Stimulated activated CD8-positive, alpha-beta memory T cell treated with anti-CD3 and anti-CD28 coated beads, Interleukin-12 subunit alpha, Interleukin-12 subunit beta, amount 100 ng/mL, for 1 hour (primary cell): ENCODE measurements at places on chromosomes 5 and 9.

DNA sequence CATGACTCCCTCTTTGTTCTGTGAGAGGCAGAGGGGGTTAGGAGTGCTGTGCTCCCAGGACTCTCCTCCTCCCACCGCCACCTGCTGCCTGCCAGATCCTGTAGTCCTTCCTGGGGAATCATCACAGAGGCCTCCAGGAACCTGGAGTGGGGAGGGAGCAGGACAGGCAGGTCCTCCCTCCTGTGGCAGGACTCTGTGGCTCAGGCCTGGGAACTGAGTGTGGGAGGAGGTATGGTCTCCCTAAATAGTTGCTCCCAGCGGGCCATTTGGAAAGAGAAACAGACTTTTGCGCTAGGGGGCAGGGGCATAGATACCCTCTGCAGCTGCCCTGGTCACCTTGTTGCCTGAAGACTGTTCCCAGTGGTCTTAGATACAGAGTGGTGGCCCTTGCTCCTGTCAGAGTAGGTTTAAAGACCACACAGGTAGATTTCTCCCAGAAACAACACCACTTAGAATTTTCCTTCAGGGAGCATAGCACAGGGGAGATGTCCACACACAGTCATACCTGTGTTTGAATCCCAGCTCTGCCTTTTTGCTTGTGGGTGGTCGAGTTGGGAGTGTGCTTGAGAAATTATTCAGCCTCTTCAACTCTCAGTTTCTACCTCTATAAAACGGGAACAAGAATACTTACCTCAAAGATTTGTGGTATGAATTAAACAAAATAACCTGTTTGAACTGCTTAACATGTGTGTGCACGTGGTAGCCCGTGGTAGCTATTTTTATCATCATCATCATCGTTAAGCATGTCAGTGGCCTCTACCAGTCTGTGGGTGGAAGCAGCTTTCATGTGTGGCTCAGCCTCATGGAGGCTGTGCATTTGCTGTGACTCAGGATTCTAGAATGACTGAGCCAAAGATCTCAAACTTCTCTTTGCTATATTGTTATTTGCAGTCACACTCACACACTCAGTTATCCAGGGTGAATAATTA lies 55.8 kb downstream of the SLC22A5 start:
- DNase-seq = peak; percentile 46

GRCh38 chr9:11204521-11204920 lies 591.7 kb upstream of the PTPRD start:
- no peak for DNase-seq

DNA sequence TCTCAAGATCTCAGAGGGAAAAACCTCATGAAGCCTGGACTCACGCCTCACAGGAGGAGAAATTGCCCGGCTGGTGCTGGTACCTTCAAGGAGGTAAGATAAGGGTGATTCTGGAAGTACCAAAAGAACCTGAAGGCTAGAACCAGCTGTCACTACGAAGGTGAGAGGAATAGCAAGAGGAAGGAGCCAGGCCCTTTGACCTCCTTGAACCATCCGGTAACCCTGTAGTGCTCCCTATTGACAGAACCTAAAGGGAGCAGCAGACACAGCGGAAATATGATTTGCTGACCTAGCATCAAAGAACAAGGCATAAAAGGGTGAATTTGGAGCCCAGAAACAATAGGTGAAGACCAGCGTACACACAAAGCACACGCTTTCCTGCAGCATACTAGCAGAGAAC lies 92.2 kb downstream of the DOCK8 start:
- DNase-seq = peak; percentile 19

DNA sequence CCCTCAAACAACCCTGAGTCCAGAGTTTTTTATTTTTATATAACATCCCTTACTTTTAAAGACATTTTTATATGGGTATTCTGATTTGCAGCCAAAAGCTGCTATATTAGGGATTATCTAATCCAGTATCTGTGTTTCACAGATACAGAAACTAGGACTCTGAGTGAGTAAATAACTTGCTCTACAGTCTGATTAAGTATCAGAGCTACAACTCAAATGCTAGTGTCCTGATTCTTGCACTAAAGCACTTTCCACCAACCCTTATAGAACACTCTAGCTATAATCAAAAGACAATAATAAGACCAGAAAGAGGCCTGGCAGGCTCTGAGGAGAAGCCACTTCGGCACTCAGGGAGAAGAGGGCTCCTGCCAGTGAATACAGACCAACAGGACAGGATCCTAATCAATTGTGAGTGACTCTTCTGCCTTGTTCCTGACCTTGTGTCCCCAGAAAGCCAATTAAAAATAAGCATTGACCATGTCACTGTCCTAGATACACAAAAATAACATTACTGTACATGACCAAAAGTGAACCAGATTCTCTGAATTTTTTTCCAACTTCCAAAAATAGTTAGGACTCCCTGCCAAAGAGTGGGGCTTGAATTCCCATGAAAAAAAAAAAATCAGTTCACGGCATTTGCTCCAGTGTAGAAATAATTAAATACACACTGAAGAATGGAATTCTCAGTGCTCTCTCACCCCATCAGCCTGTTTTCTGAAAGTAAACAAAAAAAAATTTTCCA lies 63.6 kb upstream of the MAP3K1 start:
- no peak for DNase-seq

- no peak for DNase-seq
Measured at GRCh38 chr5:56406221-56406620, 173.1 kb upstream of the ANKRD55 start.

DNA sequence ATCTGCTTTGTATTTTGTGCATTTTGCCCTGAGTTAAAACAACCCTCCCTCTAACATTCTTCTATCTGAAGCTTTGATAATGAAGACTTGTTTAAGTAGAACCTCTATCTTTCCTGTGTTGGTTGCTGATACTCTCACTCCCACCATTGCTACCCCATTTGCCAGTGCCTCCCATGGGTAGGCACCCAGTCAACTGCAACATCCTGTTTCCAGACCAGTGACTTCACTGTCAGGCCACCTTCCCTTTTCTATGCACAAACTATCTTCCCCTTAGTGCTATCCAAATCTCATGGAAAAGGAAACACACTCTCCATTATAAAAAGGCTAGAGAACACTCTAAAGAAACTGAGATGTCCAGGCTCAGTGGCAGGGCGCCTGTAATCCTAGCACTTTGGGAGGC lies 5.6 kb upstream of the IARS1 start:
- DNase-seq = no peak

DNA sequence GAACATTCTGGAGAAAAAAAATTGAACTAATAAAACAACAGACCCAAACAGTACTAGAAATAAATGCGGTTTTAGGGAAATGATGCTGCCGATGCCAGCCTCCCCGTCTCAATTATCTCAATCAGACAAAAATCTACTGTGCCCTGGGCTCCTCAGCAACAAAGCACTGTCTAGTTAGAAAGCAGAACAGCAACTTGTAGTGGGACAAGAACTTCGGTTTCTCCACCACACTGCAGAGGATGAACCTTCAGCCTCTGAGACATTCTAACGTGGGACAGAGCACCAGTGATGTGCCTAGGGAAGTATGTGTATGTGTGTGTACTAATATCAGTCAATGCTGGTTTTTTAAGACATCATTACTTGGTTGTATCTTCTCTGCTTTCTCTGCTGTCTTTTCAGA lies 11.1 kb upstream of the CAST start:
- DNase-seq = no peak

- no peak for DNase-seq
Measured at GRCh38 chr5:172414531-172415361, 39.6 kb downstream of the SH3PXD2B start.

- no peak for DNase-seq
Measured at GRCh38 chr5:32421075-32421474, 23.5 kb downstream of the ZFR start.

- no peak for DNase-seq
Measured at GRCh38 chr5:37249815-37250164, 614 bp upstream of the CPLANE1 start.

DNA sequence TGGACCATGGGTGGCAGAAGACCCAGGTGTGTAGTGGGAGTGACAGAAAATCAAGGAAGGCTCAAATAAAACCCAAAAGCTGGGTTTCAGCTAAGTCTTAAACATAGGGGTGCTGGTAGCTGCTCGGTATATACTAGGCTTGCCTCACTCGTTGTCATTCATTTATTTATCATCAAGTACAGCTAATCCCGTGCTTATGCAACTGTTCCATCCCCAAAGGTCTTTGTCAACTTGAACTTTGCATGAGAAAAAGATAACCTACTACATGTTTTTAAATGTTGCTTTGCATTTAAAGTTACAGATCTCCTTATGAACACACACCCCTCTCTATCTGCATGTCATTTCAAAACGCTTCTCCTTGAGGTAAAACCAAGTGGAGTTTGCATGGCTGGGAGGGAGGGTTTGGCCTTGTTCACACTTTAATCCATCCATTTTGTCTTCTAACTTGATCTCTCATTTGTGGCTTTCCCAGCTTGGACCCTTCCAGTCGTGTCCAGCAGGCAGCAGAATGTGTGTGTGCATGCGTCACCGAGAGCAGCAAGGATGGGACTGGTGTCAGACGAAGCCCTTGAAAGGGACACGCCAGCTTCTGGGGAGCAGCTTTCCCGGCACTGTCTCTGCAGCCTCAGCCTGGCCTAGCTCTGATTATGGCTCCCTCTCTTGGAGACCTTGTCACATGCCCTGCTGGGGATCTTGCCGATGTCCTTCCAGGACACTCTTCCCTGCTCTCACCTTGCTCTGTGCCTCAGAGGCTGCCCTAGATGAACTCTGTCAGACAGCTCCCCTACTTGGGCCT lies 133.5 kb downstream of the GADD45G start:
- DNase-seq = no peak

DNA sequence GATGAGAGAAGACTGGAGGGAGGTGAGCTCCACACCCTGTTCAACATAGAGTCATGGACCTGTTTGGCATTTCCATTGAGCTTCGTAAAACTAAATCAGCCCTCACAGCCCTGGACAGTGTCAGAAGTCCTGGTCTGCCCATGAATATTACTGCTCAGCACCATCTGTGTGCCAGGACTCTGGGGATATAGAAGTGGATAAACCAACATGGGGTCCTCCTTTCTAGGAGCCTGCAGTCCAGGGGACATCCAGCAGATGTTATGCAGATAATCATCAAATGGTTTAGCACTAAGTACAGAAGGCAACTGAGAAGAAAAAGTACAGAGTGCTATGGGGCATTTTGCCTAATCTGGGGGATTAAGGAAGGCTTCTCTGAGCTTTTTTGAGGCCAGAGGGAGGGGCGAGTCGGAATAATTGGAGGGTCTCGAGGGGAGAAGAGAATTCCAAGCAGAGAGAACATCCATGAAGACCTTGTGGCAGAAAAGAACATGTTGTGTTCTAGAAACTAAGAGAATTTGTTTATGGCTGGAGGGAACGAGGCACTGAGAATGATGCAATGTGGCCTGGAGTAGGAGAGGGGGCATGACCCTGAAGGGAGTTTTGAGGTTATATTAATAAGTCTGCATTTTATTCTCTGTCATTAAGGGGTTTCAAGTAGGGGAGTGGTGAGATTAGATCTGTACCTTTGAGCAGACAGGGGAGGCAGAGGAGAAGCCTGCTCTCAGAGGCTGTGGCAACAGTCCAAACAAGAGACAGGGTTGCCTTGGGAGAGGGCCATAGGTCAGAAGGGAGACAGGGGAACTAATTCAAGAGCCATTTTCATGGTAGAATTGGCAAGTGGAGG lies 63.5 kb upstream of the SLC2A8 start:
- no peak for DNase-seq

DNA sequence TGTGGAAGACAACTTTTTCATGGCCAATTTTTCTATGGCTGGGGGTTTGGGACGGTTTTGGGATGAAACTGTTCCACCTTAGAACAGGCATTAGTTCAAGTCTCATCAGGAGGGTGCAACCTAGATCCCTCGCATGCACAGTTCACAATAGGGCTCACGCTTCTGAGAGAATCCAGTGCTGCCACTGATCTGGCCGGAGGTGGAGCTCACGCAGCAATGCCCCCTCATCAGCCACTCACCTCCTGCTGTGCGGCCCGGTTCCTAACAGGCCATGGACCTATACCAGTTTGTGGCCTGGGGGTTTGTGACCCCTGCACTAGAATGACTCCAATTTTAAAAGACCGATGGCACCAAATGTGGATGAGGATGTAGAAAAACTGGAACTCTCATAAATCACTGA lies 127.2 kb upstream of the IER5L start:
- DNase-seq = no peak

- DNase-seq = no peak
Measured at GRCh38 chr9:19568946-19569345, 160.1 kb downstream of the ACER2 start.

- no peak for DNase-seq
Measured at GRCh38 chr9:5389109-5389732, 48.5 kb downstream of the PLGRKT start.

DNA sequence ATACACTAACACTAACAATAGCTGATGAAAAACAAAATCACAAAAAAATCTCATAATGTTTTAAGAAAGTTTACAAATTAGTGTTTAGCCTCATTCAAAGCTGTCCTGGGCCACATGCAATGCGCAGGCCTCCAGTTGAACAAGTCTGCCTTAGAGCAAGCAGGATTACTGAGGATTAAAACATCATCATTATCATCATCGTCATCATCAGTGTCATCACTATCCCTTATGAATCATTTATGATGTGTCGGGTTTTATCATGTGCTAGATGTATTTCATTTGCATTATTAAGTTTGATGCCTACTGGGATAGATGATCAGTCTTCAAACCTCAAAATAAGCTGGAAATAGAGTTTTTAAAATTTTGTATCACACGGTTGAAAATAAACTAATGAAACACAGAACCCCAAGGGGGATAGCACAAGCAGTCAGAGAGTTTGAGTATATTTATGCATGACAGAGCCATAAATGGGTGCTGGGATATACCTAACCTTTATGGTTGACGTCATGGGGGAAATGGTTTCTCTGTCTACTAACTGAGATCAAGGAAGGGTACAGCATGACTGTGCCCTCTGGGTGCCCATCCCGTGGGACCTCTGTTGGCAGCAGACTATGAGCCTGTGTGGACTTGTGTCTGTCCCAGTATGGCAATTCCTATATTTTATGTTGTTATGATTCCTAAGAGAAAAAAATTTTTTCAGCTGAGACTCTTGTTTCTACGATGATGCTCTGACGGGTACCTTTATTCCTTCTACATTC lies 150.3 kb upstream of the ADRA1B start:
- no peak for DNase-seq

GRCh38 chr9:27659001-27659400 lies 85.7 kb upstream of the C9orf72 start:
- DNase-seq = no peak

DNA sequence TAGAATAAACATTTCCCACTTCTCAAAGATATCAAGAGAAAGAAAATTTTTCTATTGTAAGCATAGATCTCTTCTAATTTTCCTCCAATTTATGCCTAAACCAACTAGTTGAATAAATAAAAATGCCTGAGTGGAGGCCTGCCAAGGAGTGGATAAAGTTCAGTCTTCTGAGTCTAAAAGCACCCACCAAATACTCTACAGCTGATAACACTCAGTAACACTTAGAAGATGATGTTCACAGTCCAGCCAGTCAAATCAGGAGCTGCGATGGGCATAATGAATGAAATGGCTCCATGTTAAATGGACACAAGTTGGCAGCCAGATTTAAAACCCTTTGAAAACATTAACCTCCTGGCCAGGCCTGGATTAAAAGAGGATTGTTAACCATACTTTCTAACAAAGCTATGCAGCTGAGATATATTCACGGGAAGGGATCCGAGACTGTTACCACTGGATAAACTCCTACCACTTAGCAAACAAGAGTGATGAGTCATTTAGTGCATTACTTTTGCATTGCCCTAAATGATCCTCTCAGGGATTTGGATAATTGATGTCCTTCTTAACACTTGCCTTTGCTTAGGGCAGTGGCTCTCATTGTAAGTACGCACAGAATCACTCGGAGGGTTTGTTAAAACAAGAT lies 63.7 kb upstream of the CCDC112 start:
- DNase-seq = no peak
